Keratinocyte (primary cell): ENCODE measurements at places on chromosomes 13 and 19. TPM values are rescaled to one million over a fixed set of nuclear protein-coding genes. Genes with fewer than 3 reads are reported as not detected.

DNA sequence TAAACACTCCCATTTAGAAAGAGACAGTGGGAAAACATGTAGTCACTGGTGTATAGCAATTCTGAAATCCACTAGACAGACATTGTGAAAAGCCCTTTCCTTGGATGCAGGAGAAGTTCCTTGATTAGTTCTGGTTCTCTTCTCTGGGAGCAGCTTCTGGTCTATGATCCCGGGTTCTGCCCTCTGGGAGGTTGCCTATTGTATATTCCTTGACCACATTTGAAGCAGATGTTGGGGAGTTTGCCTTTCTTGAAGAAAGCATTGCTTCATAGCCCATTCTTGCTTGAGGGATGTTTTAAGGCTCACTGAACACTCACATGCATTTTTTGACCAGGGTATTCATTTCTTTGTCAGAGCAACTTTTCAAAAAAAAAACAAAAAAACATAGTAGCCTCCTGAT, 211.9 kb downstream of the NDFIP2 start:
- DNase-seq: no peak

DNA sequence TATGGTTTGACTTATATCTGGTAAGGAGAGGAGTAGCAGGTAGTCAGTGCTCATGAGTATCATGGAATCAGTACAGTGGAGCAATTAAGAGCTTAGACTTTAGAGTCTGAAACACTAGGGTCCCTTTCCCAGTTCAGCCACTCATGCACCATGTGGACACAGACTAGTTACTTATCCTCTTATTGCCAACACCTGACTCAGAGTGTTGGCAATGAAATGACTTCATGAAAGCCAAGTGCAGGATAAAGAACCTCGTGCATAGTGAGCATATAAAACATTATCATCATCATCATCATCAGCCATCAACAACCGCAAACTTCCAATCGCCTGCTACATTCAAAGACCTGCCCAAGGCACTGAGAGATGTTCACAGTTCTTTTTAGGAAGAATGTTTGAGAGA, 164.2 kb downstream of the FOXO1 start:
- no peak for DNase-seq

- no peak for DNase-seq
These were observed 733.5 kb upstream of the SGCG start for GRCh38 chr13:22447132-22447886.

- no peak for DNase-seq
These were observed 825 bp downstream of the GMIP start for GRCh38 chr19:19642506-19643157.

GRCh38 chr13:71871844-71872243, 4.8 kb upstream of the DACH1 start:
- no peak for DNase-seq

Gene PRR36
- 0.05 TPM in 2 of 3 replicates, not detected in the other for polyA plus RNA-seq

Gene ZNF540
- polyA plus RNA-seq: 0.15 to 0.95 TPM (median 0.35 TPM) in 3 replicates

- DNase-seq: no peak
These were observed at the start of gene CYP2B6 for GRCh38 chr19:40990972-40991381. Gene CYP2B6 (plus strand): TSS chr19:40991282. CDS start chr19:40991306, 24 bp downstream.

Gene NPAS1
- polyA plus RNA-seq: 0.42 to 0.81 TPM (median 0.42 TPM) in 3 replicates
